ENCODE measurements at places on chromosomes 7 and 10.

GRCh38 chr10:24661376-24661775, 62.3 kb downstream of the ARHGAP21 start:
- no peak for DNase-seq

- no peak for DNase-seq
These were observed 28.4 kb upstream of the CBLL1 start for GRCh38 chr7:107715531-107715930.

GRCh38 chr7:88522771-88523293, 216.1 kb upstream of the STEAP4 start:
- DNase-seq: no peak

DNA sequence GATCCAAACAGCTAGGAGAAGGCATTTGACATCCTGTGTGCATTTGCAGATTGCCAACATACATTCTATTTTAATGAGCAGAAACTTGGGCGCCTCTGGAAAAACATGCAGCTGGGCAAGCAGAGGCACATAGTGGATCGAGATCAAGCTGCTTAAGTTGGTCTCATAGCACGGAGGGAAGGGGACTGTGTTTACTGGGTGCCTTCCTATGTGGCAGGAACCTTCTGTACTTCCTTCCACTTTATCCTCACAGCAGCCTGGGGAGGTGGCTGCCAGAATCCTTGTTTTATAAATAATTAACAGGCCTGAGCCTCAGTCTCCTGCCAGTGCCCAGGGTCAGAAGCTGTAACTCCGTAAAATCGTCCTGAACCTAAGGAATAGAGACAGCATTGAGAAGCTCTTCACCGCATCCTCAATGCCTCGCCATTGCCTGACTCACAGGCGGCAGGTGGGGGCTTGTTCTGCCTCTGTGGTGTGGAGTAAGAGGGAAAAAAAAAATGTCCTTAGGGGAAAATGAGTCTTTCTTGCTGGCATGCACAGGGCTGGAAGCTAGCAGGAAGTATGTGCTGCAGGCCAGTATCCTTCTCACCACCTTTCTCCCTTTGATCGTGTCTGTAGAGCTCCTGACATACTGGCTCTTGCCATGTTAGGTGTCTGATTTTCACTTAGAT, 6.2 kb downstream of the VWA2 start:
- DNase-seq: no peak

GRCh38 chr7:32015133-32015532, 55.1 kb downstream of the PDE1C start:
- DNase-seq: no peak

GRCh38 chr7:149093228-149093627, 2.7 kb upstream of the ZNF786 start:
- no peak for DNase-seq

Measured in stimulated activated CD8-positive, alpha-beta memory T cell treated with anti-CD3 and anti-CD28 coated beads, Interleukin-12 subunit alpha, Interleukin-12 subunit beta, amount 100 ng/mL, for 1 hour (primary cell).